ENCODE measurements at places on chromosomes 7 and 10.

- no peak for DNase-seq
Measured at GRCh38 chr10:103645141-103646054, 151.9 kb downstream of the NEURL1 start.

DNA sequence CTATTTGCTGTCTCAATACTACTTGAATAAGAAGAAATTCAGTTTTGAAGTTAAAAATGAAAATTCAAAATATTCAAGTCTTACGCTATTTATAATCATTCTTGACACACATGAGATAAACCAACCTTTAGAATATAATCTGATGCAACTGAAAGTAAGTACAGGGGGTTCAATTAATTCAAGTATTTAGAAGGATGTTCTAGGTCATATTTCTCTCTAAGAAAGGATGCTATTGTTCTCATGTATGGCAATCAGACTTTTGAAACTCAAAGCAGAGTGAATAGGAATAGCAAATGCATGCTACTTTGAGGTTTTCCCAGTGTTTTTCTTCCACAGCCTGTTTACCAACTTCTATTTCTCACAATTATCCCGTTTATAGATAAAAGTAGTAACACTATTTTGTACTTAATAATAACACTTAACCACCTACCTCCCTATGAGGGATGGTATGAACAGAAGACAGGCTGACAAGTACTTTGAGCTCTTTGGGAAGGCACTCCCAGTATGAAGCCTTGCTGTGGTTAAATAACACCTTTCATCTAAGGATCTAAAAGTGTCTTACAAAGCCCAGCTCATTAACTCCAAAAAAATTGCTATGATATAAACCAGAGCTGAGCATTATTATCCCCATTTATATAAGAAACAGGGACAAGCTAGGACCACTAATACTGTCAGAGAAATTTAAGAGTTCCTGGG lies 18.0 kb upstream of the SPOCK2 start:
- no peak for DNase-seq

DNA sequence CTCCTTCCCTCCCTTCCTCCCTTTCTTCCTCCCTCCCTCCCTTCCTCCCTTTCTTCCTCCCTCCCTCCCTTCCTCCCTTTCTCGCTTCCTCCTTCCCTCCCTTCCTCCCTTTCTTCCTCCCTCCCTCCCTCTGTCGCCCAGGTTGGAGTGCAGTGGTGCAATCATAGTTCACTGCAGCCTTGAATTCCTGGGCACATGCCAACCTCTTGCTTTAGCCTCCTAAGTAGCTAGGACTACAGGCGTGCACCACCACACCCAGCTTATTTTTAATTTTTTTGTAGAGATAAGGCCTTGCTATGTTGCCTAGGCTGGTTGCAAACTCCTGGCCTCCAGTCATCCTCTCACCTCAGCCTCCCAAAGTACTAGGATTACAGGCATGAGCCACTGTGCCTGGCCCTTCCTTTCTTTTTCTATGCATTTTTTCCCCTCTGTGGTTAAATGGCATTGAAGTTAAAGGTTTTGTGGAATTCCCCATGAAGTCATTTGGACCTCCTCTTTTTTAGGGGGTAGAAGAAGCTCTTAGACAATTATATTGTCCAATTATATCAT lies 9.6 kb downstream of the KLHDC10 start:
- DNase-seq, result no peak

GRCh38 chr10:26939962-26940354 lies 79.2 kb upstream of the ABI1 start:
- no peak for DNase-seq

DNA sequence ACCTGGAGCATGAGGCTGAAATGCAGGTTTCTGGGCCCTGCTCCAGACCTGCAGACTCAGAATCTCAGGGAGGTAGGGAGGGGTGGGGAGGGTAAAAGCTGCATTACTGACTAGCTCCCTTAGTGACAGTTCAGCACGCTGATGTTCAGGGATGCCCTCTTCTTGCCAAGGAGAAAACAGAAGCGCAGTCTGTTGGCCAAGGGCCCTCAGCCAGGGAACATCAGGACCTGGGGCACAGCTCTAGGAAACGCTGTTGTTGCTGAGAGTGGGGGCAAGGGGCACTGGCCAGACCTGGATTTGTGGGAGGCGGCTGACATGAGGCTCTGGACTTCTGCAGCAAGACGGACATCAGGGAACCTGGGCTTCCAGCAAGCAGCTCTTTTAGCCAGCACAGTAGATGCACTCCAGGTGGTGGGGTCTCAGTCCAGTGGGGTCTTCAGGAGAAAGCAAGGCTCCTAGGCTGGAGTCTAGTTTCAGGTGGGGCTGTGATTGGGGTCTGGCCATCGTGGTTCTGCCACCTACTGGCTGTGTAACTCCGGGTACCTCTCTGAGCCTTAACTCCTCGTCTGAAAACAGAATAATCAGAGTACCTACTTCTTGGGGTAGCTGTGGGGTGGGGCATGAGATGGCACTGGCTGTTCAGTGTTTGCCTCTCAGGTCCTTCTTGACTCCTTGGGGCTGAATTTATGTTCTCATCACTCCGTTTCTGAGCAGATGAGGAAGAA lies 72.9 kb upstream of the PRLHR start:
- DNase-seq, result no peak
